ENCODE measurements at places on chromosomes 3 and 15.

DNA sequence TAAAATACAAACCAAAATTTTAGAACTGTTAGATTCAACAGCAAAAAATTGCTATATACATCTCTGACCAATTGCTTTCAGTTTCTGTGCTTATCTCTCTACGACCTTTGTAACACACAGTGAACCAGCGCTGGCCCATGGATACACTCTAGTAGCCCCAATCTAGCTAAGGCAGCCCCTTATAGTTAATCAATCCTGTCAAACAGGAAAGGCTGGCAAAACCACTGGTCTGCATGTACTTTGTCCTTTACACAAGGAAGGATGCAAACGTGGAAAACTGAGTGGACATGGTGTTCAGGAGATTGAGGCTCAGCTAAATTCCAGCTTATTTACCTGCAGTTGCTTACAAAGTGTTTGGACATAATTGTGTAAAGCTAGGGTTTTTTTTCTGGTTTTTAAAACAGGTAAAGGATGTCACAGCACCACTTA, 25.9 kb downstream of the ADGRG7 start:
- DNase-seq: no peak

GRCh38 chr15:71397377-71397776, 282.1 kb downstream of the THSD4 start:
- no peak for DNase-seq

DNA sequence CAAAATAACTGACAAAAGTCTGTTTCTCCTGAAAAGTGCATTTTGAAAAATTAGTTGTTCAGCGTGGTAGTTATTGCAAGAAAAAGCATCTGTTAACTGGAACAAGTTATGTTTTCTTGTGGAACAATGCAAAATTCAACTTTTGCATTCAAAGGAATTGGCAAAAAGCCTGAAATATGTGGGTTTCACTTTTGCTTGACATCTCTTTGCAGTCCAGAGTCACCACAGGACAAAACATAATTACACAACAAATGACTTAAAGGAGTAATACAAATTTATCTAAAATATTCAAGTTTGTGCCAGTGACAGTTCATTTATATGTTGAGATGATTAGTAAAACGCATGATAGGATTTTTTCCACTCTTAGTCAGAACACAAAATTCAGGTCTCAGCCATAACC, 96.3 kb upstream of the P2RY1 start:
- no peak for DNase-seq

DNA sequence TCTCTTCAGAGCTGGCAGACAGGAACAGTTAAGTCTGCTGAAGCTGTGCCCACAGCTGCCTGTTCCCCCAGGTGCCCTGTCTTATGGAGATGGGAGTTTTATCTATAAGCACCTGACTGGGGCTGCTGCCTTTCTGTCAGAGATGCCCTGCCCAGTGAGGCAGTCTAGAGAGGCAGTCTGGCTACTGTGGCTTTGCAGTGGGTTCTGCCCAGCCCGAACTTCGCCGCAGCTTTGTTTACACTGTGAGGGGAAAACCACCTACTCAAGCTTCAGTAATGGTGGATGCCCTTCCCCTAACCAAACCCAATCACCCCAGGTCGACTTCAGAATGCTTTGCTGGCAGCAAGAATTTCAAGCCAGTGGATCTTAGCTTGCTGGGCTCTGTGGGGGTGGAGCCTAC, 91.2 kb downstream of the SLC25A26 start:
- DNase-seq: peak; percentile 59

DNA sequence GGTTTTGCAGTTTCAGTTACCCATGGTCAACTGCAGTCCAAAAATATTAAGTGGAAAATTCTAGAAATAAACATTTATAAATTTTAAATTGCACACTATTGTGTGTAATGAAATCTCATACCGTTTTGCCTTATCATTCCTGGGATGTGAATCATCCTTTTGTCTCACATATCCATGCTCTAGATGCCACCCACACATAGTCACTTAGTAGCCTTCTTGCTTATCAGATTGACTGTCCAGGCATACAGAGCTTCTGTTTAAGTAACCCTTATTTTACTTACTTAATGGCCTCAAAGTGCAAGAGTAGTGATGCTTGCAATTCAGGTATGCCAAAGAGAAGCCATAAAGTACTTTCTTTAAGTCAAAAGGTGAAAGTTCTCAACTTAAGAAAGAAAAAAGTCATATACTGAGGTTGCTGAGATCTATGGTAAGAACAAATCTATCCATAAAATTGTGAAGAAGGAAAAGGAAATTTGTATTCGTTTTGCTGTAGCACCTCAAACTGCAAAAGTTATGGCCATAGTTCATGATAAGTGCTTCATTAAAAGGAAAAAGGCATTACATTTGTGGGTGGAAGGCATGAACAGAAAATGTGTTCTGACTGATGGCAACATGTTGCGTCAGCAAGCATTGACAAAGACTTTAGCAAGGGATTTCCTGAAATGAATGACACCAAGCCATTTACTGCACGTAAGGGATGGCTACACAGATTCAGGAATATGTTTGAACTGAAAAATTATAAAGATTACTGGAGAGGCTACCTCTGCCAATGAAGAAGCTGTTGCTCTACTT, 43.8 kb downstream of the SPATA16 start:
- no peak for DNase-seq

DNA sequence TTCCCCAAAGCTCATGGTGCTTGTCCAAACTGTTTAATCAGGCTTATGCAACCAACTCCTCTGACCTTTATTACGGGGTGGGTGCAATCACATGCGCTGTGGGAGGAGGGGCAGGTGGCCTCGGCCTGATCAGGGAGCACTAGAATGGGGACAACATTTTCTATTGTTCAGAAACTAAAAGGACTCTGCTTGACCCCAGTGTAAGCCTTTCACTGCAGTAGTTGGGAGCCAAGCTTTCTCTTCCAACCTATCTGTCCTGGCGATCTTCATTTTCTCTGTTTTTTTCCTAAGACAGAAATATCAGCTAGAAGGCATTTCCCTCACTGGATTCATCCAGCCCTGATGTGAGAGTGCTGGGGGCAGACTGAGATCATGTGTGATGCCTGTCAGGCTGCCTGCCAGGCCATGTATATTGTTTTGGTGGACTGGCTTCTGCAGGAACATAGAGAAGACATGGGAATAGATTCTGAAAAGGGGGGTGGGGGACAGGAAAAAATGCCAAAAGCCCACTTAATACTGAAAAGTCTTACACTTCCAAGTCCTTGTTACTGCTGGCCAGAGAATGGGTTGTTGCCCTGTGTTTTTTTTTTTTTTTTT, 627.0 kb upstream of the TBL1XR1 start:
- DNase-seq: no peak

GRCh38 chr3:134985864-134986715, 191.0 kb downstream of the EPHB1 start:
- no peak for DNase-seq

DNA sequence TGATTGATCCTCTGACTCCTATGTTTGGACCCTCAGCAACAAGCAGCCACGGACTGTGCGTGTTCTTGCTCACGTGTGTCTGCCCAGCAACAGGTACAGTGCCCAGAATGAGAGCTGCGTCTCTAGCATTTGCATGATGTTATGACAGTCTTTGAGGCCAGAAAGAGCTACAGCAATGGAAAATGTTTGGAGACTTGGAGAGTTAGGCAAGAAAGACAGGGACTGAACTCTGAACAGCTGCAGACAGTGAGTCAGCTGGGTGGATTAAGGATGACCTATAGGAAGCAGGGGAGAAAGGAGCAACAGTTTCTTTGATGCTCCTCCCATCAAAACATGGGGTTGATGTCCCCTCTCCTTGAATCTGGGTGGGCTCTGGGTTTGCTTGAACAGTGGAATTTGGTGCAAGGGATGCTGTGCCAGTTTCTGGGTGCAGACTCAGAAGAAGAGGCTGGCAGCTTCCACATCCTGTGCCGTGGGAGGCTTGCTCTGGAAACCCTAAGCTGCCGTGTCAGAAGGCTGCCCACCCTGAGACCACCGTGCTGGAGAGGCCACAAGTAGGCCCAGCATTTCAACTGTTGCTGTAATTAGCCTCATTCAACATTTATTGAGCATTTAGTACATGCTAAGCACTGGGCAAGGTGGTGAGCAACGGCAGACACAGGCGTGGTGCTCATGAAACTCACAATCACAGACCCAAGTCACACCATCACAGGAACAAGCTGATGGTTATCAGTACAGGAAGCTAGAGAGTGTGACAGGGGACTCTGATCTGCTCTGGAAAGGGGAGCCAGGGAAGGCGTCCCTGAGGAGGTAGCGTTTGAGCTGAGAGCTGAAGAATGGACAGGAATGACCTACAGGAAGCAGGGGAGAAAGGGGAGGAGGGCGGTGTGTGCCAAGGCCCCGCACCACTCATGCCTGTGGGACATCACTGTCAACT, 21.7 kb downstream of the CCR9 start:
- peak; percentile 20 for DNase-seq

GRCh38 chr3:146128939-146129338, 32.0 kb downstream of the PLOD2 start:
- DNase-seq: no peak

- DNase-seq: no peak
Observed at GRCh38 chr15:32840507-32841245, 122.9 kb downstream of the GREM1 start.

GRCh38 chr15:47944637-47945288, 176.0 kb upstream of the SLC24A5 start:
- DNase-seq: no peak

GRCh38 chr3:8509961-8510360, 8.3 kb downstream of the LMCD1 start:
- no peak for DNase-seq

DNA sequence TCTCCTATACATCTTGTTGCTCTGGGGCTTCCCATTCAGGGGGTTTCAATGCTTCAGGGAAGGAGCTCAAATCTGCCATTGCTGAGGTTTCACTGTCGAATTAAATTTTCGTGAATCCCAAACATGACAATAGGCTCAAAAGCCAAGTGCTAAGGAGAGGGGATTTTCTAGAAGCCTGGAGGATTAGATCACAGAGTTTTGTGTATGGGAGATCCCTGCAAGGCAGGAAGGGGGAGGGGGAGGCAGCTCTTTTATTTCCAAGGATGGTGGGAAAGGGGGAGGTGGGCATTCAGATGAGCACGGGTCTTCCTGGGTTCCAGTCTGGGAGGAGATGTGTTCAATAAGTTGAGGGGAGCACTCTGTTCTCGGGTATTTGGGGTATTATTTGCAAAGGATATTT, 69.9 kb upstream of the DLG1 start:
- DNase-seq: no peak

DNA sequence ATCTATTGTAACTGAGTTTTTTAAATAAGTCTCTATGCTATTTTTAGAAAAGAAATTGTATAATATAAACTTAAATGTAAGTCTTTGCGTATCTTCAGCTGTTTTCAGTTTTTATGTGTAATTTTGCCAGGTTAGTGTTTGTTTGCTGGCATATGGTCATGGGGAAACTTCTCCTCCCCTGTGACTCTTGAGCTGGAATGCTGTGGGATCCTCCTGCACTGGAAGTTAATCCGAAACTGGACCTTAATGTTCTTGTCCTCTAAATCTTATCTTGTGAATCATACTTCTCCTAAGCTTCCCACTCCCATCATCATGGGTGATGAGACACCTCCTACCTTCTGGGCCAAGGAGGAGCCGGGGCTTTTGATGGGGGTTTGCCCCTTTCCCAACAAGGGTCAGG, 52.4 kb upstream of the CHST2 start:
- DNase-seq: no peak

DNA sequence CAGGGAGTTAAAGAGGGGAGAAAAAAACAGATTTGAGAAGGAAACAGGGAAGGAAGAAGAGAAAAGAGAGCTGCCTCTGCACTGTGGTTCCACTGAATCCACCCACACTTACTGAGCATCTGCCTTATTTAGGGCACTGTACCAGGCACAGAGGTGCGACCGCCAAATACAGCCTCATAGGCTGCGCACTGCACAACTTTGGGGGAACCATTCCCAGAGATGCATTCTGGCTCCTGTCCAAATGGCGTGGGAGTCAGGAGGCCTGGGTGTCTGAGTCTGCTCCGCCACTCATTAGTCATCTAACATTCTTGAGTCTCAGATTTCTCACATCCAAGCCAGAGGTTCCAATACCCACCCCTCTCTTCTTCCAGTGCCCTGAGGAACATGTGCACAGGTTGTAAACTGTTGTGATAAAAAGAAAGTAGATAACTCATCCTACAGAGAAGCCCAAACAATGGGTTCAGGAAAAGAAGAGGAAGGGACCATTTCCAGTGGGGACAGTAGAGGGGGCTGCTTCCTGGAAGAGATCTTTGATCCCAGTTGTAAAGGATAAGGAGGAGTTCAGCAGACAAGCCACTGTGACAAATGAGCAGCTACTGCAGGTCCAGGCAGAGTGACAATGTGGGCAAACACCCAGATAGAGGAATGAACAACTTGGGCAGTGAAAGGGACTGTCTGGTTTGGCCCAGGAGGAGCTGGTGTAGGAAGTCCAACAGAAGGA, 254.6 kb downstream of the UACA start:
- DNase-seq: no peak

DNA sequence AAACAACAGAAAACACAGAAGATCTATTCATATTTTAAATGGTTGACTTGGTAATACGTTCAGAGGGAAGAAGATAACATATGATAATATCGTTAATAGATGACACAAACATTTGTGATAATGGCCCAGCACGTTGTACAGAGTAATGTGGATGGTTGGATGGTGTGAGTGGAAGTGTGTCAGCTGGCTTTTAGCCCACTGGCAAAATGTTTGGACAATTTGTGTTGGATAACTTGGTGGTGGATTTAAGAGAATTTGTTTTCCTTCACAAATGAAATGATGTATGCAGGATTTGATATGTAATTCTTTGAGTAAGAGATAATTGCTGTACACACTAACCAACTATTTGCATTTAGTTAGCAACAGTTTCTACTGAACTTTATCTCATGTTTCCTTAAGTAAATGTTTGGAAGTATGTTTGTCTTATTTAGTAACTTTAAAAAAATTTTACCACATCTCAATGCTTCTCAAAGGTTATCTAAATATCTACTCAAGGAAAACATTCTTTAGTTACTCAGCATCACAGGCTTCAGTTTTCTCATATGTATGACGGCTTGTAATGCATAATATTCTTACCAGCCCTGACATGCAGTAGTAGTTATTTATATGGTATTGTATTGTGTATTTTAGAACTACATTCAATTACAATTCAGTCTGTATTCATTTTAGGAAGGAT, 328.5 kb upstream of the GOLIM4 start:
- no peak for DNase-seq

- no peak for DNase-seq
Observed at GRCh38 chr3:141330718-141331376, 37.5 kb upstream of the ZBTB38 start.

GRCh38 chr3:181712553-181713279, 991 bp downstream of the SOX2 start:
- DNase-seq: no peak

DNA sequence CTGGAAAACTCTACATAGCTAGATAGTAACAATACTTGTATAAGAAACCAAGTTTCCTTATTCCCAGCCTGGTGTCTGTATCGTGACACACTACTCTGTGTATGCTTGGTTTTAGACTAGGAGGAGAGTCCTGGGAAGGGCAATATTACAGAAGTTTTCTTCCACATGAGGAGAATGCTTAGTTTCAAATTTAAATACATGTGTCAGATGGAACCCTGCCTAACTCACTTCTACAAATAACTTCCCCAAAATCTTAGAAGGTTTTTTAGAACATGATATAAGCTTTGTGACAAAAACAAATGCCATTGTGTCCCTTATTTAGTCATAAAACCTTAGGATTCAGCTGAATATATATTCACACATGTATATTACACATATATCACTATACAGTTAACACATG, 7.2 kb upstream of the IL20RB start:
- no peak for DNase-seq

All from effector memory CD8-positive, alpha-beta T cell (primary cell).